Suppressor macrophage (primary cell): ENCODE measurements at places on chromosomes 3 and 15.

GRCh38 chr15:71588746-71589145, 221.6 kb upstream of the NR2E3 start:
- no peak for DNase-seq

- no peak for DNase-seq
Observed at GRCh38 chr3:174206607-174207192, 652.4 kb upstream of the NAALADL2 start.

GRCh38 chr3:182482705-182483104, 310.6 kb upstream of the ATP11B start:
- no peak for DNase-seq

DNA sequence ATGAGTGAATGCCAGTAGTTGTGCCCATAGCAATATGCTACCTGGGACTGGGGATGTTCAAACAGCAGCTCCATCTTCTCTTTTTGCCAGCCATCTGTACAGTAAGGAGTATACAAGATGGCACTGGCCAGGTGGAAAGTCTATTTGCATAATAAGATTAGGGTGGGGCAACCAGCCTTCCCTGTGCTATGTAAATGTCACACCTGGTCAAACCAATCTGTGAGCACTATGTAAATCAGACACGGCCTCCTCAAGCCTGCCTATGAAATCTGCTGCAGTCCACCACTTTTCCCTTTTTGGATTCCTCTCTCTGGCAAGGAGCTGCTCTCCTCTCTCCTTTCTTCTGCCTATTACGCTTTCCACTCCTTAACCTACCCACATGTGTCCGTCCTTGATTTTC, 53.0 kb downstream of the C3orf80 start:
- DNase-seq: no peak

DNA sequence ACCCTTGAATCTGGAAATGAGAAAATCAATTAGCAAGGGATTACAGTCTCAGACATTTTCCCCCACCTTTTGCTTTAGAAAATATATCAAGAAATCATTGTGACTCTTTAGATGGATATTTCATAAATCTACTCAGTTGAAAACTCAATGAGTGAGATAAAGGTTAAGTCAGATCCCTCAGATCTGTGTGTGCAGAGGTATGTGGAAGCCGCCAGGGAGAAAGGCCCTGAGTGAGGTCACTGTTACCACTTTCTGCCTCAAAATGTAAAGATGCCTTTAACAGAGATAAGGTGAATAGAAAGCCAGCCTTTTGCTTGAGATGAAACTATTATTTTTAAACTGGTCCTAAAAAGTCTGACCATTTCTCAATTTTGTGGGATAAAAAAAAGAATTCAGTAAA, 225.6 kb upstream of the HES1 start:
- DNase-seq: no peak

GRCh38 chr3:38561746-38562466, 65.8 kb downstream of the EXOG start:
- no peak for DNase-seq

DNA sequence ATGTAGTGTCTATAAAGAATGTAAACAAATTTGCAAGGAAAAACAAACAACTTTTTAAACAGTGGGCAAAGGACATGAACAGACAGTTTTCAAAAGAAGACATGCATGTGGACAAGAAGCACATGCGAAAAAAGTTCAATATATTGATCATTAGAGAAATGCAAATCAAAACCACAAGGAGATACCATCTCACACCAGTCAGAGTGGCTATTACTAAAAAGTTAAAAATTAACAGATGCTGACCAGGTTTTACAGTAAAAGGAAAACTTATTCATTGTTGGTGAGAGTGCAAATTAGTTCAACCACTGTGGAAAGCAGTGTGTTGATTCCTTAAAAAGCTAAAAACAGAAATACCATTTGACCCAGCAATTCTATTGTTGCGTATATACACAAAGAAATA, 47.1 kb upstream of the LSAMP start:
- no peak for DNase-seq

DNA sequence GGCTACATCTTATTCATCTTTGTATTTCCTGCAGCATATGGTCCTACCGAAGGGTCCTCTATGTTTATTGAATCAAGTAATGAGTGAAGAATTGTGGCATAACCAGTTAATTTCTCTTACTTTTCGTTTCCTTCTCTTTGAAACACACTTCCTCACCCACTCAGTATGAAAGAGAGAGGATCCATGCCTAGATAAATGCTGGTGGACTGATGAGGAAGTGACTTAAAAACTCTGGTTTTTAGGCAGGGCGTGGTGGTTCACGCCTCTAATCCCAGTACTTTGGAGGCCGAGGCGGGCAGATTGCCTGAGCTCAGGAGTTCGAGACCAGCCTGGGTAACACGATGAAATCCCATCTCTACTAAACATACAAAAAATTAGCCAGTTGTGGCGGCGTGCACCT, 2.2 kb upstream of the MB21D2 start:
- DNase-seq: peak; percentile 75
